ENCODE measurements at places on chromosomes 16 and 17.
A peak's percentile ranks its signal among the peaks of the same experiment; 100 is the strongest.

DNA sequence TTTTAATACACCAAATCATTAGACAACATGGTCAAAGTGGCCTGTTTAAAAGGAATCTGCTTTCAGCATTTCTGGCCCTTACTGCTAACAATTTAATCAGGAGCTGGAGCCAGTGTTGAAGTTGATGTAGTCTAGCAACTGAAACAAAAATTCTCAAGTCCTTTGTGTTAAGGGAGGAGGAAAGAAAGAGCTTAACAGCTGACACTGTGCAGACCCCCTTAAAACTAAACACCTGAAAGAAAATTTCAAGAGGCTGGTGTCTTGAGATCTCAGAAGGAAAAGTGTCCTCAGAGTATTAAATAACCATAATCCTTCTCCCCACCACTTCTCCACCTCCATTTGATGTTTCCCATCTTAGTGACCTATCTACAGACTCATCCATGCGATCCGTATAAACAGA, 232.1 kb downstream of the FTO start:
- DNase-seq = no peak

- DNase-seq = no peak
These were observed 52.7 kb downstream of the CDRT4 start for GRCh38 chr17:15414532-15415306.

- no peak for DNase-seq
These were observed at the start of gene ITPRIPL2 for GRCh38 chr16:19113577-19114358. Gene ITPRIPL2 (plus strand): TSS chr16:19113964. CDS start chr16:19114462, 498 bp downstream.

DNA sequence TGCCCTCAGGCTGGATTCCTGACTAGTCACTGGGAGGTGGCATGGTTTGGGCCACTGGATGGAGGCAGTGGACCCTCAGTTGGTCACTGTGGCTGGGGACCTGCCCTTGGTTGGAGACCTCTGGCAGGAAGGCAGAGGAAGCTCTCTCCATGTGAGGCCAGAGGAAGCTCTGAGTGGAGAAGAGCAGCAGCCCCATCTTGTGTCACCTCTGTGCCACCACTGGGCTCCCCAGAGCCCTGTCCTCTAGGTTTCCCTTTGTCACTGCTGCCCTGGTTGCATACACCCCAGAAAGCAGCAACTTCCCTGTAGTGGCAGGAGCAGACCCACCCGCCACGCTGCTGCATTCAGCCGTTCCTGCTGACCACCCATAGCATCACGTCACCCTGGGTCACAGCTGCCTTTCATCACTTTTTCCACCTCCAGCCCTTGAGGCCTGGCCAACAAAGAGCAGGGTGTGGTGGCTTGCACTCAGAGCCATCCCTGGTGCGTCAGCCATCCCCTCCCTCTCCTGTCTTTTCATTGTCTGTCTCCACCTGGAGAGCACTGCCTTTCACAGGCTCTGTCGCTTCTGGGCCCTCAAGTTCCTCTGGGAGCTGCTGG, 11.9 kb downstream of the CTRL start:
- DNase-seq = no peak

GRCh38 chr16:81174644-81175324, 63.7 kb upstream of the BCO1 start:
- no peak for DNase-seq

- no peak for DNase-seq
These were observed 57.2 kb upstream of the RHBDL3 start for GRCh38 chr17:32208436-32208835.

- DNase-seq = no peak
These were observed 39.4 kb downstream of the WSCD1 start for GRCh38 chr17:6109536-6109935.

DNA sequence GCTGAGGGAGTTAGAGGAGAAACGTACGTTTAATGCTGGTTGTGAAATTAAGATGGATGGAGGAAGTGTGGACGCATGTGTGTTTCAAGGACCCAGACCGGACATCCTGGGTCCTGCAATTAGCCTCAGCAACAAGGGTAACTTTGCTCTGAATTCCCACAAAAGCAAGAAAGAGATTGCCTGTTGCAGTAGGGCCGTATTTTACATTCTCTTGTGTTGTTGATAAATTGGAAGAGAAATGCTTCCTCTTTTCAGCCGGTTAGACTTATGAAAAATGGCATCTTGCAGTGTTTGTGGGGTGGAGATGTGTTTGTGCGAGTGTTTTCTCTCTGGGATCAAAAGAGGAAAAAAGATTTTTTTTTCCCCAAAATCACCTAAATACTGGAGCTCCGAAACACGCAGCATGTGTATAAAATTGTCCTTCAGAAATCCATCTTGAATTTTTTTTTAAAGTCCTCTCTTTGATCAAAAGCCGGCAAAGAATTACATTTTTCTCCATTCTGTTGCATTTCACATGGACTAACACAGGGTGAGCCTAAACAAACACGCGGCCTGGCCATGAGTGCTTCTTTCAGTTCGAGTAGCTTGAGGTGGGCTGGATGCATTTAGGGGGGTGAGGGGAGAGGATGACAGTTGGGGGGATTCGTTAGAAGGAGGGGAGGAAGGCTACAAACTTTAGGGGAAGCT, 251.6 kb downstream of the C16orf95 start:
- no peak for DNase-seq

GRCh38 chr17:77141846-77142449, 1.2 kb downstream of the SEC14L1 start:
- DNase-seq = no peak

DNA sequence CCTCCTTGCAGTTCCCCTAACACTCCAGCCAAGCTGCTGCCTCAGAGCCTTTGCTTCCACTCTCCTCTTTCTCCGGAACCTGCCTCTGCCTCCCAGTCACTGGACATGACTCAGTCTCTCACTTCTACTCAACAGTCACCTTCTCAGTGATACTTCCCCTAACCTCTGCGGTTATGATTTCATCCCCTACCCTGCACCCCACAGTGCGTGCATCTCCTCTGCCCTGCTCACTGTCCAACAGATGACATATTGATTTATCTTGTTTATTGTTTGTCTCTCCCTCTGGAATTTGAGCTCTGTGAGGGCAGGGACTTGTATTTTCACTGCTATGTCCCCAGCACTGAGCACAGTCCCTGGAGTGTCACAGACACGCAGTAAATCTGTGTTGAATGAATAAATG, 100.7 kb downstream of the CYLD start:
- DNase-seq = no peak

- no peak for DNase-seq
These were observed 56.1 kb downstream of the PCTP start for GRCh38 chr17:55806745-55807495.

DNA sequence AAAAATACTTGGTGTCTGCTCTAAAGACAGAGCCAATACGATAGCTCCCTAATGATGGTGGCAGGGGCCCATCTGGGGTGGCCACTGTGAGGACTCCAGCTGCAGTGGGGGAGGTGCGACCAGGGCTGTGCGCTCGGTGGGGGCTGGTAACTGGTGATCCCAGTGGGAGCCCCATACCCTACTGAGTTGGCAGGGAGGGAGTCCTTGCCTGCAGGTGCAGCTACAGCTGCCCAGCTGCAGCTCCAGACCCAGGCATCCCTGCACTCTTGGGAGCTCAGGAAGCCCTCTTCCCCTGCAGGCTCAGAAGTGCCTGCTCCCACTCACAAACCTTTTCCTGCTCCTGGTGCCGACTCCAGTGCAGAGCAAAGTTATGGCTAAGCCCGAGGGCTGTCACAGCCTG, 31.2 kb upstream of the KIF2B start:
- no peak for DNase-seq

DNA sequence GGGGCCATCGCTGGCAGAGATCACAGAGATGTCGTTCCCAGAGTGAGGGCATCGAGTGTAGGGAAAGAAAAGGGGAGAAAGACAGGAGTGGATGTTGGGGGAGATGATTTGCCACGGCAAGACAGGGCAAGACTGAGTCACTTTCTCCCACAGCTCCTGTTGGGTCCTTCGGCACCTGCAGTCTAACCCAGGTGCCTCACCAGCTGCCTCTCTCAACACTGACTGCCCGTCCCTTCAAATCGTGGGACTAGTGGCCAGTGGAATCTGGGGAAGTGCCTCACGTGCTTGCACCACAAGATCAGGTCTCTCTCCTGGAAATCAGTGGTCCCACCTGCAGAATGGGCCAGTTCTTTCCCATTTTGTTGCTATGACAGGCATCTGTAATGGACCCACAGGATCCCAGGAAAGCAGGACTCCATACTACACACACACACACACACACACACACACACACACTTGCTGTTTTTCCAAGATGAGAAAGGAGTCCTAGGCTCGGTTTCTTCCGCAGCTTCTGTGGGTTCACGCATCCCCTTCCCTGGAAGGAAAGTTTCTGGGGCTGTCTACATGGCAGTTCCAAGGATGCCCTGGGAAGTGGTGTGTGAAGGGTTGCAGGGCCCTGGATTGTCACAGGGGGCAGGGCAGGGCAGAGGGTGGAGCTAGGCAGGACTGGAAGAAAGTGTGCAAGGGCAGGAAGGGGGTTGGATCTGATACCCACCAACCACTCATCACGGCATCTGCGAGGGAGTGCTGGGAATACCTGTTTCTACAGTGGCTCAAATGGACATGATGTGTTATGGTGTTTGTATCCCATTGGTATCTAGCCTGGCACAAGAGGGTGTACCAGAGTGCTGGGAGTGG, 10.2 kb upstream of the CBX8 start:
- DNase-seq = no peak

GRCh38 chr16:71927383-71927782, 32.1 kb downstream of the IST1 start:
- DNase-seq = no peak

GRCh38 chr16:73882033-73882432, 414.6 kb upstream of the PSMD7 start:
- DNase-seq = no peak

DNA sequence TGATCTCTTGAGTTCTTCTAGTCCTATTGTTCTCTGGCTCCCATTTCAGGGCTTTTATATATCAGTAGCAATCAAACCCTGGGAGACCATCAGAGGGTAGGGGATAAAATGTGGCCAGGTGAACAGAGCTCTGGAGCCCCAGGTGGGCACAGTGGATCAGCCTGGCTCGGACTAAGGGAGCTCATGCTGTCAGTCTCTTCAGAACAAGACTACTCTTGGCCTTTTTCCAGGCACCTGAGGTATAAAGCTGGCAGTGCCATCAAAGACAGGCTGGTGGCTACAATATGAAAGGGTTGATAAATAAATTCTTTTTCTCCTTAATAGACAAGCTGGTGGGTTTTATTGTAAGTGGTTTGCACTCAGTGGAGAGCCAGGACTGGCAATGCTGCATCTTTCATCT, 160.0 kb upstream of the CCL2 start:
- no peak for DNase-seq

DNA sequence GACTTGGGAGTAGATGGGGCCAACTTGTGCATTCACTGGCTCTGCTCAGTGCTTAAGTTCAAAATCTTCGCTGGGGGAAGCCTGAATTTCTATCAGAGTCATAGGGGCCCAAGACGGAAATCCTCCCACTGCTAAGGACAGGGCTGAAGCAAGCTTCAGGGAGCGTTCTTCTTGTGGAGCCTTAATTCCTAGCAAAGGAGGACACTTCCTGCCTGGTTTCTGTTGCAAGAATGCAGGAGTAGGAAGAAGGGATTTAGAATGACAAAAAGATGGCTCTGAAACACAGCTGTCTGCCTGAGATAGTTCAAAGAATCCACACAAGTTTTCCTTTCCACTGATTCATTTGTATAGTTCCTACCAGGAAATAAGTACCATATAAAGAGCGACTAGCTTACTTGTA, 26.4 kb downstream of the PSME3IP1 start:
- no peak for DNase-seq

- no peak for DNase-seq
These were observed 511.1 kb downstream of the CDH13 start for GRCh38 chr16:83137894-83138293.

DNA sequence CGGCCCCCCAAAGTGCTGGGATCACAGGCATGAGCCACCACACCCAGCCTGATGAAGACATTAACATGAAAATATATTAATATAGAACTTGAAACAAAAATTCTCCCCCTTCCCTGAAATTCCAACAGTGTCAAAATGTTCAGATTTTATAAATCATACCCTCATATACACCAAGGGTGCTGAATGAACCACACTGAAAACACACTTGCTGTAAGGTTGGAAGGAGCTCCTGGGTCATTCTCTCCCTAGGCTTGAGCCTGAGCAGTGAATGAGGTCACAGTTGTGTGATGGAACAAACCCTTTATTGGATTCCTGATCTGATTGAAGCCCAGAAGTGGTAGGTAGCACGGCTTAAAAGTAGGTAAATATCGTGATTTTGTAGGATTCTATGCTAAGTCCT, at the start of gene EFCAB3:
Gene EFCAB3, plus strand, starts transcription at position 301 of the 400 bp plus-strand sequence. CDS start 2,427 bp downstream, outside the sequence.
- DNase-seq = no peak

GRCh38 chr17:64499805-64500486, 3.1 kb upstream of the POLG2 start:
- no peak for DNase-seq

DNA sequence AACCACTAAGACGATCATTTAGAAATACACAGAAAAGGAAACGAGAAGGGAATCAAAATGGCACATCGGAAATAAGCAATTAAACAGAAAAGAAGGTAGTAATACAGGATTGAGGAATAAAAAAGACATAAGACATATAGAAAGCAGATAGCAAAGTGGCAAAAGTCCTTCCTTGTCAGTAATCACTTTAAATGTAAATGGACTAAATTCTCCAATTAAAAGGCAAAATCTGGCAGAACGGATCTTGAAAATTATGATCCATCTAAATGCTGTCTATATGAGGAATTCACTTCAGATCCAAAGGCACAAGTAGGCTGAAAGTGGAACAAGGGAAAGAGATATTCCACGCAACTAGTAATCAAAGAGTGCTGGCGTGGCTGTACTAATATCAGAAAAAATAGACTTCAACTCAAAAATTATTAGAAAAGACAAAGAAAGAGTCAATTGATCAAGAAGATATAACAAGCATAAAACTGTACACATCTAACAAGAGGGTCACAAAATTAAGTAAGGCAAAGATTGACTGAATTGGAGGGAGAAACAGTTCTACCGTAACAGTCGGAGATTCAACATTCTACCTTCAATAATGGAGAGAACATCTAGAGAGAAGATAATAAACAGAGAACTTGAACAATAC, 36.8 kb upstream of the METRNL start:
- DNase-seq = no peak

GRCh38 chr16:58831386-58831785, 97.3 kb upstream of the GOT2 start:
- DNase-seq = no peak

- DNase-seq = peak; percentile 0
These were observed 27.8 kb downstream of the ADAM11 start for GRCh38 chr17:44786551-44787081.

Measured in D721Med (cell line).